Endodermal cell (in vitro differentiated cells): ENCODE measurements at places on chromosomes 11 and 22. TPM values are rescaled to one million over a fixed set of nuclear protein-coding genes. Genes with fewer than 3 reads are reported as not detected.

- H3K4me3 ChIP-seq, result no peak overlapping the region
- no peak overlapping the region for H3K27ac ChIP-seq
- H3K4me1 ChIP-seq, result no peaks in the 10 kb centered on the region
- DNase-seq, result no peak
- no peaks in the 10 kb centered on the region for H3K27me3 ChIP-seq
Measured at GRCh38 chr22:28373831-28374230, 305.8 kb downstream of the TTC28 start.

GRCh38 chr22:27987557-27987956 lies 68.5 kb upstream of the PITPNB start:
- no peaks in the 10 kb centered on the region for H3K4me1 ChIP-seq
- no peaks in the 10 kb centered on the region for H3K27me3 ChIP-seq
- no peak overlapping the region for H3K27ac ChIP-seq
- no peak overlapping the region for H3K4me3 ChIP-seq
- peaks cover 6% of the 10 kb centered on the region for H3K36me3 ChIP-seq

DNA sequence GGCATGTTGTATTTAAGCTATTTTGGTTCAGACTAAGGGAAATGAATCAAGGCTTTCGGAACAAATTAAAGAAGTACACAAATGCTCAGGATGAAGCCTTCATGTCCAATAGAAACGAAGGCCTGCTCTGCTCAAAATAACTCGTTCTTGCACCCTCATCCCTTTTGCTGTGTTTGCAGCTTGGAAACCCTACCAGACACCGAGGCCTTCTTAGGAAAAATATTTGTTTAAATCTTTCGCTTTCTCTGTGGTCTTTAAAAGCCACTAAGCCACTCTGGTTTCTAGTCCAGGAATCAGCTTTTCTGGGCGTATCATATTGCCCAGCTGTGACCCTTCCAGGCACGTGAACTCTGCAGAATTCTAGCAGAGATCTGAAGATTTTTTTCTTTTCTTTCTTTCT lies 60.9 kb upstream of the HSPA8 start:
- peak overlapping the region; percentile 38 for H3K27ac ChIP-seq
- no peaks in the 10 kb centered on the region for H3K27me3 ChIP-seq
- no peak for DNase-seq
- H3K36me3 ChIP-seq, result peaks cover 41% of the 10 kb centered on the region

GRCh38 chr22:37439347-37439746 lies 12.1 kb upstream of the ELFN2 start:
- H3K4me3 ChIP-seq, result no peak overlapping the region
- H3K27me3 ChIP-seq, result no peaks in the 10 kb centered on the region
- no peaks in the 10 kb centered on the region for H3K36me3 ChIP-seq
- DNase-seq, result no peak
- H3K4me1 ChIP-seq, result no peaks in the 10 kb centered on the region

DNA sequence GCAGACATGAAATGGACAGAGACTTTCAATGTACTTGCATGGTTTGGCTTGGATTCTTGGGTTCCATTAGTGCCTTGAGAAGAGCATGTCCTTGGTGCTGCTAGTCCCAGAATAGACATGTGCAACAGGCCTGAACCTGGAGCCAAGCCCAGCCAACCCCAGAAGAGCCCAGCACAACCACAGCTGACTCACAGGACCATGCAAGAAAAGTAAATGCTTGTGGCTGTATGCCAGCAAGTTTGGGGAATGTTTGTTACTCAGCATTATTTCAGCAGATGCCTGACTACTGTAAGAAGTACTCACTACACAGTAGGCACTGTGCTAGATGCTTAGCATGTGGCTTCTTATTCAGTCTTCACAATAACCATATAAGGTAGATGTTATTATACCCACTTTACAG lies 39.2 kb upstream of the HMGXB4 start:
- H3K27ac ChIP-seq, result no peak overlapping the region
- no peaks in the 10 kb centered on the region for H3K36me3 ChIP-seq
- no peaks in the 10 kb centered on the region for H3K4me1 ChIP-seq
- H3K4me3 ChIP-seq, result no peak overlapping the region
- peak; percentile 16 for DNase-seq
- H3K27me3 ChIP-seq, result no peaks in the 10 kb centered on the region

GRCh38 chr11:10774811-10775210 lies 23.8 kb downstream of the CTR9 start:
- H3K36me3 ChIP-seq, result peaks cover 94% of the 10 kb centered on the region
- H3K27me3 ChIP-seq, result no peaks in the 10 kb centered on the region
- H3K4me1 ChIP-seq, result no peaks in the 10 kb centered on the region

GRCh38 chr11:17807034-17807433 lies 72.5 kb downstream of the KCNC1 start:
- no peak overlapping the region for H3K4me3 ChIP-seq
- DNase-seq, result no peak
- peak overlapping the region; percentile 52 for H3K27ac ChIP-seq

The ARHGAP20 gene
- total RNA-seq, result 0.08 to 0.27 TPM (median 0.23 TPM) in 3 replicates

The CHRM1 gene
- not detected in 3 replicates for total RNA-seq

The OTOG gene
- total RNA-seq, result 0.33 and 0.95 TPM in 2 replicates

The E2F8 gene
- 8.5 and 10.5 TPM in 2 replicates for total RNA-seq

The STK33 gene
- 21.7 to 26.8 TPM (median 24.4 TPM) in 3 replicates for total RNA-seq

The HEPHL1 gene
- not detected in 3 replicates for total RNA-seq

The DNAJB7 gene
- total RNA-seq, result not detected in 2 replicates
